T47D (cell line): ENCODE measurements at places on chromosomes 4 and X.

GRCh38 chrX:72258174-72258573 lies 18.9 kb downstream of the RPS4X start:
- DNase-seq = no peak

DNA sequence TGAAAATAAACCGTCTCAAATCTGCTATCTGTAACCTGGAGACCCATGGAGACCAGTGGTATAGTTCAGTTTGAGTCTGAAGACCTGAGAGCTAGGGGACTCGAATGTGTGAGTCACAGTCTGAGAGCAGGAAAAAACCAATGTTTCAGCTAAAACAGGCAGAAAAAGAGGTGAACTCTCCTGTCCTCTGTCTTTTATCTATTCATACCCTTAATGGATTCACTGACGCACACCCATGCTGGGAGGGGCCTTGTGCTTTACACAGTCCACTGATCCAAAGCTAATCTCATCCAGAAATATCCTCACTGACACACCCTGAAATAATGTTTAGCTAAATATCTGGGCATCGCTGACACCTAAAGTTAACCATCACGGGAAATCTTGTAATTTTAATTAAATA lies 297.9 kb downstream of the GPM6A start:
- DNase-seq = no peak

DNA sequence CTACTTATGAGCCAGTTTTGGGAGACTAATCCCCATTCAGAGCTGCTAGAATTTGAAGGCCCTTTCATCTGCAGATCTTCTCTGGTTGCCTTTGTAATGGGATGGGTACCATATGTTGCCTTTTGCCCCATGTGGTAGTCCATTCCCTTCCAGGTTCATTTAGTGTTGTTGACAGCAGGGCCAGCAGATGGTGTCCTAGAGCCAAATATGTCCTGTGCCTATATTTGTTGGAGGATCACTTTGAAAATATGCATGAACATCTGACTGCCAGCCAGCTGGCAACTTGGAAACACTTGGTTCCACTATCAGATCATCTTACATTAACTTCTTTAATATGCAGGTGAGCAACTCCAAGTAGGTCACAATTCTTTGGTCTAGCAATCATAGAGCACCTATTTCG lies 30.4 kb downstream of the CFAP299 start:
- DNase-seq = peak; percentile 82

GRCh38 chr4:37243722-37244582 lies 591 bp upstream of the NWD2 start:
- no peak for DNase-seq

DNA sequence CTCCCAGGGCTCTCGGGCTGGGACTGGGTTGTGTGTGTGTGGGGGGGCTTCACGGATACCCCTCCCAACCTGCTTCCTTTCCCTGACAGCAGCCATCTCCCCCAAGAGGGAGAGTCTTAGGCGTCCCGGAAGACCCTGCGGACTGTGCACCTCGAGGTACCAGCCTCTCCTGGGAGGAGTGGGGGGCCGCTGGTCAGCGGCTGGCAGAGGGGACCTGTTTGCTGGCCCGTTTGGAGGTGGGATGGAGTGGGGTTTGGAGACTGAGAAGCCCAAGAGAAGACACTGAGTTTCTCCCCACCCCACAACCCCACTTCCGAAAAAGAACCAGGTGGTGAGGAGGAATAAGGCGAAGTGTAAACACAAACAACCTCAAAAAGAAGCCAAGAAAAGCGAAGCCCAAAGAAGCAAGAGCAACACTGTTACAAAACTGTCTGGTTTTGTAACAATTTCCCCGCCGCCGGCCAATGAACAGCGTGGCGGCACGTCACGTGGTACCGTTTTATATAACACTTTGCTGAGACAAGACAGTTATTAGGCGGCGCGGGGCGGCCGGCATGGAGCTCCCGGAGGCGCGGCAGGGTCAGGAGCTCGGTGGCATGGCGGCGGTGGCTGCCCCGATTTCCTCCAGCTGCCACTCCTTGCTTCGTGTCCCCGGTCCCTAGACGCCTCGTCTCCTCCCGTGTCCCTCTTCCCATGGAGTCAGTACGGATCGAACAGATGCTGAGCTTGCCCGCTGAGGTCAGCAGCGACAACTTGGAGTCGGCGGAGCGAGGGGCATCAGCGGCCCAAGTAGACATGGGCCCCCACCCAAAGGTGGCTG lies at the start of gene LONRF3:
TSS of gene LONRF3 (plus strand) at position 531 of the 820 bp plus-strand sequence. CDS start at position 694, 163 bp downstream.
- no peak for DNase-seq
